GM13976 (cell line): ENCODE measurements at places on chromosomes 5 and 9.

- peak; percentile 41 for DNase-seq
These were observed 804 bp downstream of the TTC39B start for GRCh38 chr9:15306068-15306756.

DNA sequence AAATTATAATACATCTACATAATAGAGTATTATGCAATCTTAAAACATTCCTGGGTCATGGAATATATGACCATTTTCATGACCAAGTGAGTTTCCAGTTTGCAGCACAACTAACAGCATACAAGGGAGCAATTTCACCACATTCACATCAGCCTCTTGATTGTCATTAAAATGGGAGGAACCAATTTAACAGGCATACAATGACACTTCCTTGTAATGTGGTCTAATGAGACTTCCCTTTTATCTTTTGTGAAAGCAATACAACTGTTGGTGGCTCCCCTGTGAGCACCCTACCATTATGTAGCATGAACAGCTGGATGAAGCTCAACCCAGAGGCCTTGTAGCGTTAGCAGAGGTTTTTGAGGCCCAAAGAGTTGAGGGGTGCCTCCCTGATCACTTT lies 13.6 kb upstream of the TMOD1 start:
- DNase-seq = no peak

GRCh38 chr5:148791696-148792095 lies 34.7 kb upstream of the ADRB2 start:
- no peak for DNase-seq

- DNase-seq = no peak
These were observed 66.9 kb downstream of the TMC1 start for GRCh38 chr9:72588336-72588735.

DNA sequence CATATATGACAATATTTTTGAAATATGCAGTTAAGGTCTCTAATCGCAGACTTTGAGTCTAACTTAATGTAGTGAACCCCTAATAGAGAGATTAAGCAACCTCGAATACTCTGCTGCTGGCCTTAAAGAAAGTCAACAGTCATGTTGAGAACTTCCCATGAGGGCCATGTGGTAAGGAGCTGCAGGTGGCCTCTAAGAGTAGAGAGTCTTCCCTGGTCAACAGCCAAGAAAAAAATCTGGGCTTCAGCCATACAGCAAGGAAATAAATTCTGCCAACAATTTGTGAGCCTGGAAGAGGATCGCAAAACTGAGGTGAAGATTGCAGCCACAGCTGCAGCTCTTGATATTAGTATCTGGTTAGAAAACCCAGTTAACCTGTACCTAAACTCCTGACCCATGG lies 935.2 kb upstream of the TYRP1 start:
- no peak for DNase-seq

- DNase-seq = no peak
These were observed 460.4 kb upstream of the RORB start for GRCh38 chr9:74036549-74037231.

GRCh38 chr9:71042448-71042990 lies 78.9 kb downstream of the TRPM3 start:
- no peak for DNase-seq

DNA sequence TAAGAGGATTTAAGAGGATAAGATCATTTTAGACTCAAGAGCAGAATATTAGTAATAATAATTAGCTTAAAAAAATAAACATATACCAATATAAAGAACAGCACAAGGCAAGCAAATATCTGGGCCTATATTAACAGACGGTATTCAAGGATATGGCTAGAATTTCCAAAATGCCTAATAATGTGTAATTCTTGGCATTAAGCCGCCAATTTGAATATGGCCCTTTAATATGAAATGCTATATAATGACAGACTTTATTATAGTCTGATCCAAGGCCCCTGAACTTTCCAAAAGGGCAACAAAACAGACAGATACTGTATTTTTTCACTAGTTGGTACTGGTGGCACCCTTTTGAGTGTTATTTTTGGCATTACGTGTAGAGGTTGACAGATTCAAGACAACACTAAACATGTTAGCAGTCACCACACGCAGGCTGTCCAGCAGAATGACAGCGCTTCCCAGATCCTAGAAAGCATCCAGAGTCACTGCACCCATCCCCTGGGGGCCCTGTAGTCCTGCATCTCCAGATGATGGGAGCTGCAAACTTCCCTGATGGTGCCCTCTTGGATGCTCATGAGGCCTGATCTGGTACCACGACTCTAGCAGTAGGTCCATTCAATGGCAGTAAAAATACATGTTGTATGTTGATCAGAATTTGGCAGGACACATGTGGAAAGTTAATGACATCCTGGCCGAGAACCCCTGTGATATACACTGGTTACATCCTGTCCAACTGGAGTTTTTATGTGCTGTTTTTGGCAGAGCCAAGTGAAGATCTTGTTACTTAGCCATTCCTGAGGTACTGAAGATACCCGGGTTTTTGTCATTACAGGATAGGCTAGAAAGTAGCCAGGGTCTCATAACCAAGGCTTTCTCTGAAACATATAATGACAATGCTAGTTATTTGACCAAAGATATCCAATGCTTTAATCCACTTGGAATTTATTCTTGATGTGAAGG lies 1.7 kb upstream of the ABL1 start:
- DNase-seq = no peak
